ENCODE measurements at places on chromosomes 16 and 17.

GRCh38 chr17:50269477-50270434 lies 4.5 kb upstream of the TMEM92 start:
- peak; percentile 63 for DNase-seq

GRCh38 chr16:70694868-70695218 lies 9.0 kb upstream of the MTSS2 start:
- no peak for DNase-seq

- no peak for DNase-seq
These were observed 21.5 kb upstream of the ADGRG1 start for GRCh38 chr16:57606847-57607501.

DNA sequence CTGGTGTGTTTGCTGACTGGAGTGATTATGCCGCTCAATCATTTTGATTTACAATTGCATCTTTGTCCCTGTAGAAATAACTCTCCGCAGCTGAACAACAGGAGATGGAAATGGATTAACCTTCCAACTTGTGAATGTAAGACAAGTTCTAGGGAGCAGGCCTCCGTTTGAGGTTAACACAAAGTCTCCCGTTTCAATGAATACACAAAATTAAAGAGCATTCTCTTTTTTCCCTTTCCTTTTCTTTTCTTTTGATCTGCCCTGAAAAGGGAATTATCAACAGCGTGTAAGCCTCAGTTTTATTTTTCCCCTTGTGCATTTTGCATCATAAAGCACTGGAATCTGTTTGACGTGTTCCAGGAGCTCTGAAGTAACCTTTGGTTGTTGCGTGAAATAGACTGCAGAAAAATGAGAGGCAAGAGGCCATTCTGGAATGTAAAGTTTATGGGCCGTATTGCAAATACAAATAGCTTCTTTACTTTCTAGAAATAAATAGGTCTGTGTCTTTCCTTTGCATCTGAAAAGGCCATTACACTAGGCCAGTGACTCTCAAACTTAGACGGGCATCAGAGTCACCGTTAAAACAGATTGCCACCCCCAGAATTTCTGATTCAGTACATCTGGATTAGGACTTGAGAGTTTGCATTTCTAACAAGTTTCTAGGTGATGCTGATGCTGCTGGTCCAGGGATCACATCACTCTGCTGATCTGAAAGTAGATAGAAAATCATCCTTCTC lies 164.7 kb downstream of the ZNF18 start:
- no peak for DNase-seq

GRCh38 chr17:50057521-50057991 lies 1.6 kb downstream of the ITGA3 start:
- DNase-seq = no peak

DNA sequence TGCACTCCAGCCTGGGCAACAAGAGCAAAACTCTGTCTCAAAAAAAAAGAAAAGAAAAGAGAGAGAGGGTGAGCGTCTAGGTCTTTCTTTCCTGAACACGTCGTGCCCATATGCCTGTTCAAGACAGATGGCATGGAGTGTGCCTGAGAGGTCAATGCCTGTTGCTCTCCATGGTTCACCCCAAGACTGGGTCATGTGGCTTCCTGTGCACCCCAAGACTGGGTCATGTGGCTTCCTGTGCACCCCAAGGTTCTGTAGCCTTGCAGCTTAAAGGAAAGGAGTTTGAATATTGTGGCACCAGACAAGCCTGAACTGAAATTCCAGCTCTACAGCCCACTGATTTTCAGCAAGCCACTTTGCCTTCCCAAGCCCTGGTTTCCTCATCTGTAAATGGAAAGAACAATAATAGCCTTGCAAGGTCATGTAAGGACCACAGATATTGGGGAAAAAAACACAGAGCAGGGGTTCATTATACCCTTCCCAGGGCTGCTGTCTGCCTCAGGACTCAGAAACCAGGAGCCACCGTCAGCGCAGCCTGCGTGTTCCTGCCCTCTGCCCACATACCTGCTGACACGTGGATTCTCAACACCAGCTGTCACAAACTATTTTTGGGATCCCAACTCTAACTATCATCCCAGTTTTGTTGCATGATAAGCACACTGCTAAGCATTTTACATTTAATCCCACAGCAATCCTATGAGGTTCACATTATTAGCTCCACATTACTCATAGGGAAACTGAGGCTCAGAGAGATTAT lies 18.0 kb upstream of the NAGS start:
- no peak for DNase-seq

All from fibroblast of skin of left biceps (primary cell).